ENCODE measurements at places on chromosomes 3 and 15.
A peak's percentile ranks its signal among the peaks of the same experiment; 100 is the strongest.

- DNase-seq, result no peak
These were observed 814.6 kb downstream of the AGBL1 start for GRCh38 chr15:86894269-86894668.

GRCh38 chr3:31157893-31158620 is 263.6 kb upstream of the GADL1 start:
- no peak for DNase-seq

DNA sequence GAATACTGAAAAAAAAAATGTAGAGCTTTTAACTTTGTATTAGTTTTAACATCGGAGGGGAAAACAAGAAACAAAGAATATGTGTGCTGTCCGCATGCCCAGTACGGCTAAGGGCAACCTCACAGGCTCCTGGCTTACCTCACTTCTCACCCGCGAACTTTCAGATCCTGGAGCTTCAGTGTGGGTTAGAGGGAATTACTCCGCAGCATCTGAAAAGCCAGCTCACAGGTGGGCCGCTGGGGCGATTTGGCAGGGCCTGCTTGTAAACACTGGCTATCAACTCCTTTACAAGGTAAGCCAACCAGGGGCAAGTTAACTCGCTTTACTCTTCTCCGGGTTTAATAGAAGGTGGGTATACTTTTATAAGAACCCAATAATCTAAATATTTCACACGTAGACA is 152.7 kb upstream of the ICE2 start:
- no peak for DNase-seq

GRCh38 chr15:48437178-48437577 is 105.9 kb downstream of the DUT start:
- DNase-seq, result no peak

DNA sequence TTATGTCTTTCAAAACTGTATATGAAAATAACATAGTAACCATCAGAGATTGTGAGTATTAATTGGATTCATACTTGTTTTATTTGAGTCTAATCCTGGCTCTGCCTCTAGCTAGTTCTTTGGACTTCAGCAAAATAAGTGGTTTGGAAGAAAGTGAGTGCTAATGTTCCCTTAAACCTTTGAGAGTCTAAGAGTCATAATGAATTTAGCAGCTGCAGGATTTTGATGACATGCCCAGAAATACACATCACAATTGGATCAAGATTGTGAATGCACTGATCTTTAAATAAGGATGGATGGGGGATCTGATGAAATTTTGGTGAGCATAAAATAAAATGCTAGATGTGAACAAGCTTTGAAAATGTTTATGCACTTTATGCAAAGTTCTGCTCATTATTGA is 79.9 kb upstream of the FAM98B start:
- no peak for DNase-seq

GRCh38 chr3:108037770-108038169 is 53.1 kb downstream of the CD47 start:
- DNase-seq, result no peak

DNA sequence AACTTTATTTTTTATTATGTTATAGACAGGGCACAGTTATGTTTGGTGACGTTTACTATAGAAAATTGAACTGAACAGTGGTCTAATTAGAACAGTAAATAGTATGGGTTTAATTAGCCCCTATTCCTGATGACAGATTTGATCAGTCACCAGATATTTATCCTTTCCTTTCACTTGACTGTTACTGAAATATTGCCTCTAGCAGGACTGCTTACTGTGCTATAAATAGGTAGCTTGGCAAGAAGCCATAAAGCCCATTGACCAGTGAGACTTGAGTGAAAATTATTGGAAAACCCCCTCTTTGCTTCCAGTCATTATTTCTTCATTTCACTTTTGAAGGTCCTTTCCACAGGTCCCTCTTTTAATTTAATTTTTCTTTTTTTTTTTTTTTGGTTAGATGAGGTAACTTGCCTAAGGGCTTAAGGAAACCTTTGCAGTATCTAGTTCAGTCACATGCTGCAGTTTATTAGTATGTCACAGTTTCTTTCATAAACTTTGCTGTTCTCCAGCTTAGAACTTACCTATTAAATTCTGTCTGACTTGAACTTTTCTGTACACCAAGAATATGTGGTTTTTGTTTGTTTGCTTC is 115.6 kb downstream of the ADAMTSL3 start:
- no peak for DNase-seq

DNA sequence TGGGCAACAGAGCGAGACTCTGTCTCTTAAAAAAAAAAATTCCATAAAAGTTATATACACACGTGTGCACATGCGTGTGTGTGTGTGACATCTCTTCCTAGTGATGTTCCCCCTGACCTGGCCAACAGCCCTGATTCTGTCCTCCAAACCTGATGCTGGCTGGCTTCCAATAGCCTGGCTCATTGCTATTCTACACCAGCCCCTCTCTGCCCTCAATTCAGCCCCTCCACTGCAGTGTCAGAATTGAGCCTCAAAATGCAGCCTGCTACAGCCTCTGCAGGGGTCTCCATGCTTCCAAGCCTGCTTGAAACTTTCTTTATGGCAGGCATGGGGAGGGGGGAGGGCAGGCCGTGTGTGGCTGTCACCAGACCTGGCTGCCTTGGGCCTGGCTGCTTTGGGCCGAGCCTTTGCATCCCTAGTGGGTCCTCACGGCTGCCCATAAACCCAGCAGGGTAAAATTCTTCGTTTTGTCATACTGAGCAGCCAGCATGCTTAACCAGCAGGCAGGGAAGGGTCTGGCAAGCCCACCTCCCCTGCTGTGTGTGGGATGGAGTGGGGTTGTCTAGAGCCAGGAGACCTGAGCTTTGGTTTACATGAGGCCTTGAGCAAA is 22.7 kb upstream of the DOCK3 start:
- no peak for DNase-seq

DNA sequence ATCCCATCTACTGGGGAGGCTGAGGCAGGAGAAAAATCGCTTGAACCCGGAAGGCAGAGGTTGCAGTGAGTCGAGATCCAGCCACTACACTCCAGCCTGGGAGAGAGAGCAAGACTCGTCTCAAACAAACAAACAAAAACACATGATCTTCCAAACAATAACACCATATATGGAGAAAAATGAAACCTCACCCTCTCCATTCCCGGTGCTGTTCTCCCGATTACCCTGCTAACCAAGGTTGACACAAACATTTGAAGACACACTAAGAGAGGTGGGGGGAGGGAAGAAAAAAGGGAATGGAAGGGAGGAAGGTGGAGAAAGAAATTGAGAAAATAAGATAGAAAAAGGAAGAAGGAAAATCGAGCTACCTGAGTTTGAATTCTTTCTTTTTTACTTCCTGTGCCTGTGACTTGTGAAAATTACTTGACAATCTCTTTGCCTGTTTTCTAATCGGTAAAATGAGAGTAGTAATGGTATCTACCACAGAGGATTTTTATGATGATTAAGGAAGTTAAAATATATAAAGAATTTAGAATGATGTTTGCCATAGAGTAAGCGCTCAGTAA is 1.1 kb upstream of the PLSCR2 start:
- no peak for DNase-seq

DNA sequence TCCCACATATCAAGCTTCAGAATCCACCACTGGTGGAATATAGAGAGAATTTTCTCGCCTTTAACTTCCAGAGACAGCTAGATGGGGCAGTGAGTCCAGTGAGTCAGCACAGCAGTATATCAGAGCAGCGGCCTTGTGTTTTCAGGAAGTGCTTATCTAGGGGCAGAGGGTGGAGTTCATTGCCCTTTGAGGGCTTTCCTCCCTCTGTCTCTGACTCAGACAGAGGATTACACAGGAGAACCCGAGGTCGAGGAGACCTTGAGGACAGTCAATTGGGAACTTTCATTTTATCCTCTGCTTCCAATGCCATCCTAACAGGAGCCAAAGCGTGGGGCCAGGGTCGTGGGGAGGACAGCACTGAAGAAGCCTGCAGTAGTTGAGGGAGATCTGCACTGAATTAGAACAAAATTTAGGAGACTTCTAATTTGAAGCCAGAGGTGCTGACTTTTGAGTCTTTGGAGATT is 109.6 kb upstream of the UMPS start:
- DNase-seq, result no peak

DNA sequence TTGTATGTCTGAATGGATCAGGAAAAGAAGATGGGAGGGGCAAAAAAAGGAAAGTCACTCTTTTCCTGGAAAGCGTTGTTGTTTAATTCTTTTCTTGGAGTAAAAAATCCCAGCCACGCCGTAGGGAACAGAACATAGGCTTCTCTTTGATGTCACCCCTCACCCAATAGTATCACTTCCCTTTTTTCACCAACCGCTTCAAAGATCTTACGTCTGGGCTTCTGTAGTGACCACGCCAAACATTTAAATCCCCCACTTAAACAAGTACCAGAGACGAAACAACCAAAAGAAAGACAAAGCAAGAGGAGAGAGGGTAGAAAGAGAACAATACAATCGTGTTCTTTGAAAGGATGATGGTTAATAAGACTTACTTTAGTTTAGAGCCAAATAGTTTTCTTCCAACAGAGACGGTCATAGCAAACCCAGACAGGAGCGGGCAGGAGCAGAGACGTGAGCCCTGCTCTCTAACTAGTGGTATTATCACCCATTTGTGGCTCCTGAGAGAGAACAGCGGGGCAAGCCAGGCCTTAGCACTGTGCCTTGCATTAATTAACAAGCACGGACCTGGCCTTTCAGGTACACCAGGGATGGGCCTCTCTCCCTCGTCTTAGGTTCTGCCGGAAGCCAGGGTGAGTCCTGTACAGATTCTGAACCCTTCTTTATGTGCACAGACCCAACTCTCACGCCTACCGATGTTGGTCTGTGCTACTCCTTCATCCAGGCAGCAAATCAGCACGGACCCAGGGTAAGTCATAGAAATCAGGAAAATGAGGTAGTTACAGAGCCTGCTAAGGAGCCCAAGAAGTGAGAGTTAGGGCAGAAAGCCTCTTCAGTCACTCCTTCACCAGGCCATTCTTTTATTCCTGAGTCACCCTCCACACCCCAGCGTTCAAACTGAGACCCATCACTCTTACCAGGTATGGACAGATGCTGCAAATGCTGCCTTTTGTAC is 28.2 kb upstream of the BCL6 start:
- DNase-seq, result no peak

DNA sequence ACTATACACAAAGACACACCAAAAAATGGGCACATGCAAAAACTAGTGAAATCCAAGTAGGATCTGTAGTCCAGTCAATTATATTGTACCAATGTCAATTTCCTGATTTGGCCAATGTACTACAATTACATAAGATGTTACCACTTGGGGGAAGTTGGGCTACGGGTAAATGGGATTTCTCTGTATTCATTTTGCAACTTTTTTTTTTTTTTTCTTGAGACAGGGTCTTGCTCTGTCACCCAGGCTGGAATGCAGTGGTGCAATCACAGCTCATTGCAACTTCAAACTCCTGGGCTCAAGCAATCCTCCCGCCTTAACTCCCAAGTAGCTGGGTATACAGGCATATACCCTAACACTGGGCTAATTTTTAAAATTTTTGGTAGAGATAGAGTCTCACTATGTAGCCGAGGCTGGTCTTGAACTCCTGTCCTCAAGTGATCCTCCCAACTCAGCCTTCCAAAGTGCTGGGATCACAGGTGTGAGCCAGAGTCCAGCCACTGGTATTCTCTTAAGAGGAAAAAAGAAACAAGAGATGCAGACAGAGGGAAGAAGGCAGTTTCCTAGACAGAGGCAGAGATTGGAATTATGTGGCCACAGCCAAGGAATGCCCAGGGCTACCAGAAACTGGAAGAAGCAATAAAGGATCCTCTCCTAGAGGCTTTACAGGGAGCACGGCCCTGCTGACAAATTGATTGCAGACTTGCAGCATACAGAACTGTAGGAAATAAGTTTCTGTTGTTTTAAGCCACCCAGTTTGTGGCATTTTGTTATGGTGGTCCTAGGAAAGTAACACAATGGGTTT is 33.3 kb downstream of the TFDP2 start:
- DNase-seq, result no peak

GRCh38 chr3:139454346-139454745 is 22.0 kb downstream of the RBP2 start:
- no peak for DNase-seq

- no peak for DNase-seq
These were observed 12.6 kb upstream of the PSTPIP1 start for GRCh38 chr15:76982356-76982755.

GRCh38 chr3:184315543-184315867 is 1.1 kb downstream of the EIF4G1 start:
- no peak for DNase-seq

- DNase-seq, result no peak
These were observed 203.9 kb downstream of the NR1D2 start for GRCh38 chr3:24149032-24149431.

DNA sequence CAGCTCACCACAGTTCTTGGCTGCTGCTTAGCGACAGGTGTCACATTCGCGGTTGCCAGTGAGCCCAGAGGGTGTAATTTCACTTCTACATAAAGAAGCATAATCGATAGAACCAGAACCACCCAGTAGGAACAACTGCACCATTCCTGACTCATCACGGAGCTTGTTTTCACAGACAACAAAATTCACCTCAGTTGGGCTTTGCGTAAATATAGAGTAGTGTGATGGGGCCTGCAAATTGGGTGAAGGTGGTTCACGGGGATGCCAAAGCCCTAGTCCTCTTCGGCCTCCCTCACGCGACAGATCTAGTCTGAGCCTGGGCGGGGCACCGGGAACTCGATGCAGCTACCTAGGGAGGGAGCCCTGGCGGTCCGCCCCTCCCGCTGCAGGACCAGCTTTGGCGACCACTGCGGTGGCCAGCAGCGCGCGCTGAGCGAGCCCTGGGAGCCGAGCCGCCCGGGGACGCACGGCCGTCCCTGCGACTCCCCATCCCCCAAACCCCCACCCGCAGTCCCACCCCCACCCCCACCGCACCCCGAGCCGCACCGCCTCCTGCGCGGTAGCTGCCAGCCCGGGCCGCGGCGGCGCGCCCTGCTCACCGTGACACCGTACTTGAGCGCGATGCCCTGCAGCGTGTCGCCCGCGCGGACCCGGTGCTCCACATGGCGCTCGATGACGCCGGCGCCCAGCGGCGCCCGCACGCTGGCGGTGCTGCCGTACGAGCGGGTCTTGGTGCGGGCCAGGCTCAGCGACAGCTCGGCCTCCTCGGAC is 519 bp downstream of the LYSMD2 start:
- DNase-seq, result peak; percentile 54

DNA sequence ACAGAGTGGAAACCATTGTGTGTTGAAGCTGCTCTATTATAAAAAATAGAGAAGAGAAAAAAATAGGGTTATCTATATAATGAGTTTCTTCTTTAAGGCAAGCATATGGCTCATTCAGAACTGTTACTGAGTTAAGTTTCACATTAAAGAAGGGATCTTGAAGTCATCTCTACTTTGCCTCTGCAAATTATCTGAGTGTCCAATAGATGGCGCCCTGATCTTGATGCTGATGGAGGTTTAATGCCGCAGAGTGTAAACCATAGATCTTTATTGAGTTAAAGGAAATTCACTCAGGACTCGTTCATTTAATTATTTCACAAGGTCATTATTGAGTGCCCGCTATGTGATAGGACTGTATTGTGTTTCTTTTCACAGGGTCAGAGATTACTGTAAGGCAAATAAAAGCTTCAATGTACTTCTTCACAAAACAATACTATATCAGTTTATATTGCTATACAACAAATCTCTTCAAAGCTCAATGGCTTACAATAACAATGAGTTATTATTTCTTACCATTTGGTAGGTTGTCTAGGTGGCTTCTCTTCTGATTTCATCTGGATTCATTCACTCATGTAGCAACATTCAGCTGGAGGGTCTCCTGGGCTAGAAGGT is 171.4 kb downstream of the NSUN3 start:
- no peak for DNase-seq

- DNase-seq, result peak; percentile 41
These were observed 113.4 kb downstream of the ASB7 start for GRCh38 chr15:100715571-100716455.

GRCh38 chr3:173913974-173914421 is 516.5 kb downstream of the NLGN1 start:
- no peak for DNase-seq

- DNase-seq, result no peak
These were observed 67.5 kb upstream of the MME start for GRCh38 chr3:155012584-155012983.
